Stimulated activated CD8-positive, alpha-beta memory T cell treated with anti-CD3 and anti-CD28 coated beads, Interleukin-15, amount 100 ng/mL, for 48 hours (primary cell): ENCODE measurements at places on chromosomes 12 and 14.

DNA sequence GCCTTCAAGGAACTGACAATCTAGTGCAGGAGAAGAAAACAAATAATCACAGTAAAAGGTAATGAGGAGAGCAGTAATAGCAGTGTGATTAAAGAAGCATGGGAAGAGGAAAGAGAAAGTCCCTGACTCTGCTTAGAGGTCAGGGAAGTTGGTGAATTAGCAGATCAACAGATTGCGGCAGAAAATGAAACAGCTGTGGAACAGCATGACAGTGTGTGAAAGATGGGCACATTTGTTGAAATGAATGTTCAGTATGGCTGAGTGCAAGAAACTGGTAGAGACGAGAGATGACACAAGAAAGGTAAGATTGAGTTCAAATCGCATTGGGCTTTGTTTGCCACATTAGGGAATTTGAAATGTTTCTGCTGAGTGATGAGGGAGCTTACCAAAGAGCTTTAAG, 63.7 kb upstream of the RASSF8 start:
- no peak for DNase-seq

- DNase-seq = no peak
Measured at GRCh38 chr12:116060764-116061163, 216.7 kb downstream of the MED13L start.

DNA sequence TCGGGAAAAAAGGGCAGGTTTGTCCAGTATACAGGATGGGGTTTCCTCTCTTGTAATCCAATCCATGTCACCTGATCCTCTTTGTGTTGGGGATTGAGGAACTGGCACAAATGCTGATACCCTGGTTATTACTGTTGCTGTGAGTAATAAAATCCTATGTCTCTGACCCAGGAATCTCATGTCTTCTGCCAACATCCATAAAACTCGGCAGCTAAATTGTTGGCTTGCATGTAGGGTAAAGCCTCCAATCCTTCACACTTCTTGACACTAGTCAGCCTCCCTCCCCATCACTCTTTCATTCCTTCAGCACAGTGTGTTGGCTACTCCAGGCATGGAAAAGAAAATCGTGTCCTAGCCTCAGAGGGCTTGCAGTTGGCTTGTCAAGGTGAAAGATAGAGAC, 9.2 kb upstream of the NOS1 start:
- no peak for DNase-seq

DNA sequence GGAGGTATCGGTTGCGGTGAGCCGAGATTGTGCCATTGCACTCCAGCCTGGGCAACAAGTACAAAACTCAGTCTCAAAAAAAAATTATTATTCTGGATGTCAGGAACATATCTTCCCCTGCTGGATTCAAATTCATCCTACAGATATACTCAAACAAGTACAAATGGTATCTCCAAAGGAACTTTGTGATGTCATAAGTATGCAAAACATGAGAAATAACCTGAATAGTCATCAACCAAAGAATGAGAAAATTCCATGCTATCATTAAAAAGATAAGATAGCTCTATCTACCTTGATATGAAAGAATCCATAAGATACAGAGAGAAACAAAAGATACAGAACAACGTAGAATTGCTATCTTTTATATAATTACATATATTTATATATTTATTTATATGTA, 67.7 kb downstream of the EEA1 start:
- no peak for DNase-seq

DNA sequence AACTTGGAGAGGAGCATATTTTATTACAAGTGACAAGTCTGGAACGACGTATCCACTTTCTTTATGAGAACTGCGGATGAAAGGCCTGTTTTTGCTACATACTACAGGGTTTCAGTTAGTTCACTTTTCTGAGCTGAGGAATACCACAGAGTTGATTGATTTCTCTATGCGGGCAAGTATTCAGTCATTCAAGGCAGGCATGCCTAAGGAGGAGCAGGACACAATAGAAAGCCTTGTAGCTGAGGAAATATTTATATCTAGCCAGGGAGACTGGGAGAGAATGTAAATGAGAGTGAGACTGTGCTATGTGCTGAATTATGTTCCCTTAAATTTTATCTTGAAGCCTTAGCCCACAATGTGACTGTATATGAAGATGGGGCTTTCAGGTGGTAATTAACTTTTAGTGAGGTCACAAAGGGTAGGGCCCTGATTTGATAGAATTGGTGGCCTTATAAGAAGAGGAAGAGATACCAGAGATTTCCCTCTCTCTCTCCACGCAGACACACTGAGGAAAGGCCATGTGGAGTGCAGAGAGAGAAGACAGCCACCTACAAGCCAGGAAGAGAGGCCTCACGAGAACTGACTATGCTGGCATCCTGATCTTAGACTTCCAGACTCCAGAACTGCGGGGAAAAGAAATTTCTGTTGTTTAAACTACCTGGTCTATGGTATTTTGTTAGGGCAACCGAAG, 459.0 kb upstream of the ATP2B1 start:
- no peak for DNase-seq

- no peak for DNase-seq
Measured at GRCh38 chr12:88242571-88242925, 100.4 kb downstream of the TMTC3 start.

- no peak for DNase-seq
Measured at GRCh38 chr14:104563191-104563741, 16.3 kb upstream of the C14orf180 start.

- no peak for DNase-seq
Measured at GRCh38 chr12:21843795-21844194, 69.3 kb upstream of the KCNJ8 start.

DNA sequence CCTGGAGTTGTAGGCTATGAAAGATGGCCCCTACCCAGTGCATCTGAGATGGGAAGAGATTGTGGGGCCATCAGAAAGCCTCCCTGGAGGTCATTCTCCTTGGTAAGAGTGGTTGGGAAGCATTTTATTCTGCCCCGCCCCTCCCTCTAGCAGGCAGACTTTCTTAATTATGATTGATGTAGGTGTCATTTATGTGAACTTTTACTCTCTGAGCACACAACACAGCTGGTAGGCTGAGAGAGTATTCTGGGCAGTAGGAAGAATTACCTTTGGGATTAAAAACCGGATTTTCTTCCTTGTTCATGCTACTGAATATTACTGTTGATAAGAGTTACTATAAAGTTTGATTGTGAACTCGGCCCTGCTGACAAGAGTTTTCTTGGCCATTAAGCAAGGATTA, 266.8 kb downstream of the TTC6 start:
- DNase-seq = no peak

DNA sequence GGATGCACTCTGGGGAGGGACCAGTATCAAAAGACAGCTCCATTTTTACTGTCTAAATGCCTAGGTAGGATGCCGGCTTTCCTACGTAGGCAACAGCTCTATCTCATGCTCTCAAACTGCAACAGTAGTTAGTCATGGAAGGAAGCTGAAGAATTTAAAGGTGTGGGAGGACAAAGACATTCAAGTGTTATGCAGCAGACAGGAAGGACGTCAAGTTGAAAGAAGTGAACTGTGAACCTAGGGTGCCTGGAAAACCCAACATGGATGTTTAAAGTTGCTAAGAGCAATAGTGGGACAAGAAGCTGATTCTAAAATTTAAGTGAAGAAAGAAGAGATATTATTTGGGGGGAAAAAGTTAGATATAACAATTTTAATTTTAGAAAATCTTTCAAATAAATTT, 5.9 kb downstream of the SEC23A start:
- no peak for DNase-seq

DNA sequence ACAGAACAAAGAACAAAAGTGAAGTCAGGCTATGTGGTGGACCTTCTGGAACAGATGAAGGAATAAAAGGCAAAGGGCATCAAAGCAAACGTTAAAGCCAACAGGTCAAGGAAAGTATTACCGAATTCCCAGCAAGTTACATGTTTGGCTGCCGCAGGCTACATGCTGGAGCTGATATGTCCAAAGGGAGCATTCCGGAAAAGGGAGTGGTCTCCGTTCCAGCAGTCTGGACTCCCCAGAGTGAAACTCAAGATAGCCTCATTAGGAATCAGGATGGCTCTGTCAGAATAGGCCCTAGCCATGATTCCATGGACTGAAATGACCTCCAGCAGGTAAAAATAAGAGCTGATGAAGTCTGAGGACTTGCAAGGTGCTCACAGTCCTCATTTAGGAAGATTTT, 379.8 kb upstream of the PRICKLE1 start:
- DNase-seq = no peak

- DNase-seq = no peak
Measured at GRCh38 chr12:33763331-33763730, 259.0 kb upstream of the ALG10 start.

GRCh38 chr14:20612403-20612802, 21.2 kb upstream of the RNASE12 start:
- no peak for DNase-seq

GRCh38 chr12:2432856-2433255, 361.9 kb upstream of the FKBP4 start:
- no peak for DNase-seq

DNA sequence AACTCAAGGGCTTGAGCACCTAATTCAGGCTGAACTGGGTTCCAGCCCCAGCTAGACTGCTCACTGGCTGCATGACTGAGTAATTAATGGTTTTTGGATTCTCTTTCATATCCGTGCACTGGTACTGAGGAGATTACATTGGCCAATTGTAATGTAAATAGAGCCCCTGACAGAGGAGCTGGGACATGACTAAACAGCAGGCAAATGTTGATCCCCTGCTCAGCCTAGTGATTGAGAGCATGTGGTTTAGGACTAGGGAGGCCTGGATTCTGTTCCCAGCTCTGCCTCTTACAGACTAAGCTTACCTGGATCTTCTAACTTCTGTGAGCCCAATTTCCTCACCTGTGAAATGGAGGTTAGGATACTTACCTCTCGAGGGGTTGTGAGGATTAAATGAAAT, 204.3 kb downstream of the ESR2 start:
- DNase-seq = no peak

GRCh38 chr12:65977384-65977783, 153.1 kb downstream of the HMGA2 start:
- no peak for DNase-seq

GRCh38 chr14:69395929-69396328, 2.2 kb downstream of the ERH start:
- DNase-seq = no peak

GRCh38 chr14:44029933-44030332, 477.1 kb downstream of the FSCB start:
- no peak for DNase-seq

- no peak for DNase-seq
Measured at GRCh38 chr12:132061197-132061596, 82.9 kb downstream of the DDX51 start.

DNA sequence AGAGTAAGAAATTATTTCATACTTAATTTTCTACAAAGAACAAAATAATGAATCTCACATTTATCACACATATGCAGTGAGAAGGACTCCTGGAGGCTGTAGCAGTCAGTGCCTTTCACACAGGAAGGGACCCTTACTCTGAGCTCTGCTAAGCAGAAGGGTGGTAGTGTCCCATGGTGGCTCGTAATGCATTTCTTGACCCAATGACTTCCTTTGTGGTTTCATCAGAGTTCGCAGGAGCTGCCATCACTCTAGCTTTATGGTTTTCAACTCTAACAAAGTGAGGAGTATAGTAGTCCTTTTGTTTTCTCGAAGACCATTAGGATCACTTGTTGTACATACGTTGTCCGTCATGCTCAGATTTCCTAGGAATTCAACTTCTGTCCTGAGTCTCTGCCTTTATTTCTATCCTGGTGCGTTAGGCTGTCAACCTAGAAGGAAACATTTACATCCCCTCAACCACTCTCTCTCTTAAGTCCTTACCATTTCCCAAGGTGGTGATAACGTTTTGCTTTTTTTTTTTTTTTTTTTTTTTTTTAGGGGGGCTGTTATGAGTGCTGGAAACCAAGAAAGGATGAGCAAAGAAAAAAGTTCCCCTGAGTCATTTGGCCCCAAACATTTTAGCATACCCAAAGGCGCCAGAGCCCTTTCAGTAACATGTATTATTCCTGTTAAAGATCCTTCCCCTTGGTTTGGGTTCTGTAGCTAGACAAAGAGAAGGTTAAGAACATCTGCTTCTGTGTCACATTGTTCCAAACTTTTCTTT, 37.2 kb downstream of the GABARAPL1 start:
- no peak for DNase-seq

- DNase-seq = no peak
Measured at GRCh38 chr12:58925111-58925611, 4.9 kb upstream of the LRIG3 start.

DNA sequence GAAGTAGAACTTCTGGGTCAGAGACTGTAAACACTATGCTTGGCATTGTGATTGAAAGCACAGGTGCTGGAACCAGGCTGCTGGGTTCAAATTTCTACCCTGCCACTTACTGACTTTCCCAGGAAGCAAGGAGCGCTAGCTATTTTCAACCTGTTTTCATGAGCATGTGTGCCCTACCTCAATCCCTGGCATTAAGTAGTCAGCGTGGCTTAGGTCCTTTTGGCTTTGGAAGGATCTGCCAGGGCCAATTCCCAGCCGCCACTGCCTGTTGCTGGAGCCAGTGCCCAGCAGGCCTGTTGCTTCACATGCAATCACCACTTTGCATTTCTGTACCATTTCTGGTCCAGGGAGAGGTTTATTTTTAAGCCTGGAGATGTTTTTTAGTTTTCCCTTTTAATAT, 196.3 kb downstream of the TRHDE start:
- DNase-seq = no peak

GRCh38 chr12:11897923-11898322, 172.8 kb upstream of the BCL2L14 start:
- no peak for DNase-seq

DNA sequence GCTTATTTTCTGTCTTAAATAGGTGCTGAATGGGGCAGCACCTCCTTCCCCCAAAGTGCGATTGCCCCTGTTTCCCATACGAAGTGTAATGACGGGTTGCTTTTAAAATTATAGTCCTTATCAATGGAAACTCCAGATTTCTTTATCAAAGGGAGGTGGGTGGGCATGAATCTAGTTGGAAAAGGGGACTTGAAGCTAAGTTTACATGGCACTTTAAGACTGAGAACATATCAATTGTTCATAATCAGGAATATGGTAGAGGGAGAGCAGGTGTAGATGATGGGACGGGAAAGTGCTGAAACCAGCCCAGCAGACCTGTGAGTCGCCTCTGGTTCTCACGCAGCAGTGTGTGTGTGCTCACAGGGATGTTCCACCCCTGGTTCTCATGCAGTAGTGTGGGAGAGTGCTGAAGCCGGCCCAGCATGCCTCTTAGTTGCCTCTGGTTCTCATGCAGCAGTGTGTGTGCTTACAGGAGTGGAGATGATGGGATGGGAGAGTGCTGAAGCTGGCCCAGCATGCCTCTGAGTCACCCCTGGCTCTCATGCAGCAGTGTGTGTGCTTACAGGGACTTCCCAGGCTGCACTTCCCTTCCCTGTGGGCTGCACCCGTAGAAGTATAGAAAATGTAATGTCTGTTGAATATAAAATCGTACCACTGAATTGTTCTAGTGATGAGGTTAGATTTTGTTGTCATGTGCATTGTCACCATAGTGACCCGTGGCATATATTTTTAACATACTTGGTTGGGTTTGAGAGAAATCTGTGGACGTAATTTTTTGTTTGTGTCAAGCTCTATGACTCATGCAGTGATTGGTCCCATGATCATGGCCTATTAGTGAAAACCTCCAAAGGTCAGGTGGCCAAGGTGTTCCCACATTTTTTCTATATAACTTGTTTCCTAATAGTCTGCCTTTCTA, 51.6 kb downstream of the GPATCH2L start:
- no peak for DNase-seq

- no peak for DNase-seq
Measured at GRCh38 chr14:53011053-53011462, 60.2 kb upstream of the FERMT2 start.

- no peak for DNase-seq
Measured at GRCh38 chr14:104110491-104111209, 25.1 kb downstream of the ASPG start.

GRCh38 chr14:37592482-37593408, 2.3 kb downstream of the FOXA1 start:
- no peak for DNase-seq

GRCh38 chr14:74437496-74438053, 11.6 kb upstream of the SYNDIG1L start:
- DNase-seq = no peak
